ENCODE measurements at places on chromosomes 2 and 18. TPM values are rescaled to one million over a fixed set of nuclear protein-coding genes. Genes with fewer than 3 reads are reported as not detected.

Gene PRADC1
- 11.7 TPM for total RNA-seq

Gene HOXD9
- not detected for total RNA-seq

Gene ANKRD30B
- total RNA-seq = under 0.01 TPM

Gene ABCG5
- total RNA-seq = not detected

Gene NCL
- 97.6 TPM for total RNA-seq

Gene FOXI3
- total RNA-seq = not detected

Gene TDRD15
- total RNA-seq = not detected

Gene SPC25
- total RNA-seq = not detected

Gene TLK1
- total RNA-seq = 29.9 TPM

Data from fibroblast of lung (primary cell).